Adrenal gland (tissue), 19 donors: ENCODE measurements at places on chromosomes 11 and 22. TPM values are rescaled to one million over a fixed set of nuclear protein-coding genes. Genes with fewer than 3 reads are reported as not detected.

The C11orf42 gene
- not detected for polyA plus RNA-seq

The SCN3B gene
- 10.5 TPM for polyA plus RNA-seq

The MFNG gene
- polyA plus RNA-seq = 7.8 TPM

The DMC1 gene
- 0.08 TPM for polyA plus RNA-seq
